Stimulated activated CD8-positive, alpha-beta memory T cell treated with anti-CD3 and anti-CD28 coated beads, Interleukin-7, amount 100 ng/mL, for 4 hours (primary cell): ENCODE measurements at places on chromosomes 11 and 22.

- no peak for DNase-seq
Measured at GRCh38 chr11:131488238-131488637, 117.8 kb downstream of the NTM start.

- no peak for DNase-seq
Measured at GRCh38 chr11:106091480-106092123, 14.1 kb downstream of the AASDHPPT start.

DNA sequence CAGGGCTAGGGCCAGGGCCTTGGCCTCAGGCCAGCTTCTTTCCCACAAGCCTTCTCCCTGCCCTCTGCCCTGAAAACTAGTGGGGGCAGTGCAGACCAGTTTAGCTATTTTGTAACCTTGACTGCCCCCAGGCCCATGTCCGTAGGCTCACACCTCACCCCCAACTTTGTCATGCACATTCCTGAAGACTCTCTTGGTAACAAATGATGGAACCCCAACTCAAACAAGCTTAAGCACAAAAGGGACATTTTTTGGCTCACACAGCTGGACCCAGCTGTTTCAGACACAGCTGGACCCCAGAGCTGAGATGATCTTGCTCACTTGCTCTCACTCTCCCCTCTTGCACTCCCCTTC, 46.6 kb downstream of the KCNQ1OT1 start:
- DNase-seq, result no peak

DNA sequence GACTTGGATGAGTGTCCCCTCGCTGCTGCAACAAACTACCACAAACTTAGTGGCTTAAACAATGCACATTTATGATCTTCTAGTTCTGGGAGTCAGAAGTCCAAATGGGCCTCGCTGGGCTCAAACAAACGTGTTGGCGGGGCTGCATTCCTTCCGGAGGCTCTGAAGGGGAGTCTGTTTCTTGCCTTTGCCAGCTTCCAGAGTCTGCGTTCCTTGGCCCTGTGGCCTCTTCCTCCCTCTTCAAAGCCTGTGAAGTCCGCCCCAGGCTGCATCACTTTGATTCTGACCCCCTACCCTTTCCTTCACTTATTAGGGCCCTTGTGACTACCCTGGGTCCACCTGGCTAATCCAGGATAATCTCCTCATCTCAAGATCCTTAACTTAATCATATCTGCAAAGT, 80.3 kb upstream of the NECTIN1 start:
- no peak for DNase-seq

GRCh38 chr22:22773979-22774604, 113.5 kb upstream of the IGLL5 start:
- DNase-seq, result no peak

DNA sequence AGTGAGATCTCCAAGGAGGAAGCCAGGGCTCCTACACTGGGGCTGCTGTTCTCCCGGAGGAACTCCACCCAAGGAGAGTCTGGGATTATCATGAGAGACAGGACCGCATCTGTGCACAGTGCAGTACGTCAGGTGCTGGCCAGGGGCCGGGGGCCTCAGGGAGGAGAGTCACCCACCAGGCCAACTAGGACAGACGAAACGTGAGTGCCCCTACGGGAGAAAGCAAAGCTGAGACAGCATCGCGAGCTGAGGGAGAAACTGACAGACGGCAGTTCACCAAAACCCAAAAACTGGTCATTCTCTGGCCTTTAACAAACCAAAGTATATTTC, 273.4 kb downstream of the BRD1 start:
- DNase-seq, result no peak

GRCh38 chr11:96523656-96524055, 133.8 kb downstream of the JRKL start:
- DNase-seq, result no peak

DNA sequence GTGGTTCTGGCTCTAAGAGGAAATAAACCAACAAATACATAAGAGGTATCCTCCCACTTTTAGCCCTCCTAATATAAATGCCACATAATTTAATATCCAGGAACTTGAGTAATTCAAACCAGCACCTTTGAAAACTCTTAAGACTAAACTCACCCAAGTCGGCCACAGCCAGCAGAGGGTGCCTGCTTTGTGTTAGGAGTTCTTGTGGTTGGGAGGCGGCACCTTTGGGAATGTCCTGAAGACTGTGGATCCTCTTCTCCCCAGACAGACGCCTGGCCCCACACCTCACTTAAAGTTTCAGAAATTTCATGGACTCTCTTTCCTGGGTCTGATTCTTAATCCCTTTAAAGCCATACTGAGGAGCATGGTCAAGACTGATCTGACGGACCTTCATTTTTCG, 169.0 kb downstream of the TBC1D22A start:
- DNase-seq, result no peak

GRCh38 chr22:31079095-31079642, 1.9 kb upstream of the SMTN start:
- DNase-seq, result no peak
